Stimulated activated memory B cell treated with anti-CD40 and anti-IgM and Interleukin-4, amounts not matched to agents 10 μg/mL and 1 μg/mL and 100 μg/mL, for 72 hours (primary cell): ENCODE measurements at places on chromosomes 6 and 20.
A peak's percentile ranks its signal among the peaks of the same experiment; 100 is the strongest.

GRCh38 chr20:62409931-62410745 is 3.1 kb upstream of the CABLES2 start:
- ATAC-seq = no peak

GRCh38 chr6:116369964-116370759 is 585 bp upstream of the DSE start:
- peak; percentile 73 for ATAC-seq

- peak; percentile 59 for ATAC-seq
Observed at GRCh38 chr20:62522748-62523396, 47.1 kb upstream of the GATA5 start.

GRCh38 chr6:70412252-70413113 is 825 bp upstream of the FAM135A start:
- ATAC-seq = no peak

GRCh38 chr20:47544240-47544639 is 42.6 kb downstream of the NCOA3 start:
- ATAC-seq = no peak

- no peak for ATAC-seq
Observed at GRCh38 chr6:168989421-168989820, 264.2 kb downstream of the THBS2 start.
